ENCODE measurements at places on chromosomes 2 and 18.

GRCh38 chr2:42827647-42828486 is 35.5 kb upstream of the HAAO start:
- DNase-seq, result peak; percentile 79

DNA sequence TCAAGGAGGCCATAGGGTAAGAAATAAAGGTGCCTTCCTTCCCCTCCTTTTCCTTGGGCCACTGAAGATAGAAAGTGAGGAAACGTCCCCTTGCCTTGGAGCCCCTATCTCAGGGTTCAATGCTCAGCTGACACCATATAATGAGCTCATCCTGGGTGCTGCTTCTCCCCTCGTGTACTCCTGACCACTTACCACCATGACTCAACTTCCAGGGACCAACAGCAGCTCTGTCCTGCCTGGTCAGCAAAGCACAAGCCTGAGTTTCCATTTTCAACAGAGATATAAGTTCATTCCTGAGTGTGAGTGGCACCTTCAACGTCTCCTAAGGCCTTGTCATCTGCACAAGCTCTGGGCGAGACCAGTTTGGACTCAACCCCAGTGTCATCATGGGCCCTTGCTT is 151.2 kb downstream of the CAPN13 start:
- DNase-seq, result no peak

DNA sequence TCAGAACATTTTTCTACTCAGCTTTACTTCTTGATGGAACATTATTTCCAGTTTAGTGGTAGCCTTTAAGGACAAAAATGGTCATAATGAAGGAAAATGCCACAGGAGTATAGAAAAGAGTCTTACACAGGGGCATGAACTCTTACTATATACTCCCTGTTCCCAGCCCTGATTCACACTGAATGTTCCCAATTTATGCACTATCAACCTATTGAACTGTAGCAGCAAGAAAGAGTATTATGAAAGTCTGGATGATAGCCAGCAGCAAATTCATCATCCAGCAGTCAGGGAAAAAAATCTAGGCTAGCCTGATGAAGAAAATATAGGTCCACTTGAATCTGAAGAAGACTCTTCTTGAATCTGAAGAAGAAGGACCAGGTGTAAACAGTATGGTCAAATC is 1170.3 kb upstream of the CHAC2 start:
- no peak for DNase-seq

GRCh38 chr2:172283476-172283875 is 143.9 kb upstream of the ITGA6 start:
- DNase-seq, result no peak

DNA sequence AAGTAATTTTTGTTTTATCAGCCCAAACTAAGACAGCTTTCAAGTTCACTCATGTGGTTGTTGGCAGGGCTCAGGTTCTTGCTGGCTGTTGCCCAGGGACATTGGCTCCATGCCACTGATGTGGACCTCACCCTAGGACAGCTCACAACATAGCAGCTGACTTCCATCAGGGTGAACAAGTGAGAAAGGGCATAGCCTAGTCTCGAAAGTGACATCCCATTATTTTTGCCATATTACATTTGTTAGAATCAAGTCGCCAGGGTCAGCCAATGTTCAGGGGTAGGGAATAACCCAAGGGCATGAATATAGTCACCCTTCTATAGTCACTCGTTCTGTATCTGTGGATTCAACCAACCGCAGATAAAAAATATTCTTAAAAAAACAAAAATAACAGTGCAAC is 10.7 kb upstream of the CWC22 start:
- no peak for DNase-seq

DNA sequence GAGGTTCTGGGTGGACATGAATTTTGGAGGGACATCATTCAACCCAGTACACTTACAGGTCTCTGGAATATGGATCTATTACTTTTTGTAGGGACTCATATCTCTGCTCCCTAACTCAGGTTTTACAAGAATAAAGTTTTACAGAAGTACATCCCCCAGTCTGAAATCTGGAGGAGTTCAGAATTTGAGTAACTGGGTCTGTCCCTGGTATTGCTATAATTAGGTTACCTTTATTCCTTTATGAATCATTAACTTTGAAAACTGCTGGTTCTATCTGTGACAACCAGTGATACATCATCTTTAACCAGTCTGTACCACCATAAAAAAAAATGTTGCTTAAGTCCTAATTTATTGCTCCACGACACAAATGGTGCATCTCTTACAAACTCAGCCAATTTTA is 59.9 kb downstream of the INSIG2 start:
- no peak for DNase-seq

DNA sequence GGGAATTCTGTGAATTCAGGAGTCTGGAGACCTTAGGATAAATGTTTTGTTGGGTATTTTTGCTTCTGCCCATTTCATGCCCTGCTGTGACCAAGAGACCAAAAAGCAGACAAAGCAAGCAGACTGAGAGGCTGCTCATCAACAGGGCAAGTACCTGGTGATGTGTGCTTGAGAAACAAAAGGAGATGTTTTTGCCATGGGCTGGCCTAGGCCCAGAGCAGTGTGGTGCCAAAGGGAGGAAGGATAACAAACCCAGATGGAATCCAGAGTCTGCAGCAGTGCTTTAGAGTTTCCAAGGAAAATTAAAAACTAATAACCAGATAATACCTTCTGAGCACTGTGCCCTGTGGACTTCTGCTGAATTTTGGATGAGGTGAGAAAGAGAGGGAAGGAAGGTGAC is 538.4 kb downstream of the STK39 start:
- no peak for DNase-seq

GRCh38 chr18:79518028-79518682 is 122.4 kb downstream of the NFATC1 start:
- DNase-seq, result no peak

GRCh38 chr18:48123324-48123723 is 192.9 kb upstream of the SMAD2 start:
- DNase-seq, result no peak

- DNase-seq, result no peak
Observed at GRCh38 chr2:12382366-12382765, 334.4 kb upstream of the TRIB2 start.

DNA sequence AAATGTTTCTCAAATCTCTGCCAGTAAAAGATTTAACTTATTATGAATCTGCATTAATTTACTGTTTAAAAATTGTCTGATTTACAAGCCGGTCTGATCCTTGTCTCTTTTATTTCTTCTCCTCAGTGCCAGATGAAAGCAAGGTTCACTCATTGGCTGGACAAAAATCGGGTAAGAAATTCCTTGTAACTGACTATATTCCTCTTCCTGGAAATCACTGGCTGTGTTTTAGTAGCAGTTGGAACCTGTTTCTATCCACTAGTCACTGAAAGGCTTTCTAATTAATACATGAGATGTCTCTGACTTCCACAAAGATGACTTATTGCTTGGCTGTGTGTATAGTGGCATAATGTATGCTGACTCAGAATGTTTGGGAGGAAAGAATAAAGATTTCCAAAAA is 436.6 kb upstream of the NRP2 start:
- DNase-seq, result no peak

GRCh38 chr2:209721497-209721896 is 50.1 kb upstream of the UNC80 start:
- DNase-seq, result no peak

GRCh38 chr2:239881561-239882320 is 143.4 kb downstream of the NDUFA10 start:
- DNase-seq, result no peak

- no peak for DNase-seq
Observed at GRCh38 chr2:25742501-25742900, 69.1 kb upstream of the DTNB start.

DNA sequence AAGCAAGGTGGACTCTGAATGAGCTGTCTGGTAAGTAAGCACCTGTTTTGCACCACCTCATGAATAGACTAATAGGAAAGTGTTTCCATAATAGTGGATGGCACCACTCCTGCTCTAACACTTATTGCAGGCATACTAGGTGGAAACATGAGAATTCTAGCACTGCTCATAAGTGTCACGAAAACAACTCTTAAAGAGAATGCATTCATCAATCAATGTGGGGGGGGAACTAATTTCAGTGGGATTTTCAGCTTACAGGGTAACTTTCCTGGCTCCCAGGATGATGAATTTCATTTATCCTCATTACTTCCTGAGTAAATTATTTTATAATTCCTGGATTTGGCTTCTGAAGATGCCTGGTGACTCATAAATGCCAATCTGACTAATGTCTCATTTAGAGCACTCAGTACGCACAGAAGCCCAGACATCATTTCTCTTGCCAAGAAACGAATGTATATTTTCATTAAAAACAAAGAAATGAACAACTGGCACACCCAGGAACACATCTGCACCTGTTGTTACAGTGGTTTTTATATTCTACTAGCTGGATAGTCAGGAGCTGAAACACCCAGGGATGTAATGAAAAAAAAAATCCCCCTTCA is 129.6 kb downstream of the PID1 start:
- DNase-seq, result no peak

GRCh38 chr2:105683011-105683492 is 61.7 kb upstream of the NCK2 start:
- no peak for DNase-seq

- DNase-seq, result no peak
Observed at GRCh38 chr2:221096706-221097567, 475.2 kb downstream of the EPHA4 start.

DNA sequence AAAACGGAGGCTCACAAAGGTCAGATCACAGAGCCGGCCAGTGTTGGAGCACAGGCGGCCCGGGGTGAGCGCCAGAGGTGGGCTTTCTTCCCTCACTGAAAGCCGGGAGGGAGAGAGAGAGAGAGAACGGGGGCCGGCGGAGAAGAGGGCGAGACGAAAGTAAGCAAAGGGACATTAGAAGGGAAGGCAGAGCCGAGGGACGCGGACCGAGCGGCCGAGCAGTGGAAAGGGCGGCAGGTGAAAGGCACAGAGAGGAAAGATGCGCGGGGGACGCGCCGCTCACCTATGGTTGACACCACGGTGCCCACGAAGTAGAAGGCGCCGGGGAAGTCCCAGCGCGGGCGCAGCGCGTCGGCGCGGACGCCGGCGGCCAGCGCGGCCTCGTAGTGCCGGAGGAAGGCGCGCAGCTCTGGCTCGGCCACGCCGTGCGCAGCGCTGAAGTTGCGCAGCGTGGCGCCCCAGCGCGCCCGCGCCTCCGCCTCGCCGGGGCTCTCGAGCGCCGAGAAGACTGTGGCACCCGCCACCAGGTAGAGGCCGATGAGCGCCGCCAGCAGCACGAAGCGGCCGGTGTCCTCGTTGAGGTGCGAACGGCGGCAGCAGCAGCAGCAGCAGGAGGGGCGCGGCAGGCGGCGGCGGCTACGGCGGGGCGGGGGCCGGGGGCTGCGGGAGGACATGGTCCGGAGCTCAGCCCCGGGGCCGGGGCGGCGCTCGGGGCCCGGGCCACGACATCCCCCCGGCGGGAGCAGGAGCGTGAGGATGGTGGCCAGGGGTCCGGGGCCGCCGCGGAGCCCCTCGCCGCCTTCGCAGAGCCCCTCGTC is 166.9 kb downstream of the MSH2 start:
- no peak for DNase-seq

- no peak for DNase-seq
Observed at GRCh38 chr2:45833968-45834344, 182.5 kb downstream of the PRKCE start.

GRCh38 chr2:30216157-30216556 is 15.2 kb upstream of the LBH start:
- no peak for DNase-seq

- no peak for DNase-seq
Observed at GRCh38 chr2:72143441-72144273, 4.0 kb downstream of the CYP26B1 start.

GRCh38 chr2:142803158-142803557 is 74.3 kb upstream of the KYNU start:
- no peak for DNase-seq

DNA sequence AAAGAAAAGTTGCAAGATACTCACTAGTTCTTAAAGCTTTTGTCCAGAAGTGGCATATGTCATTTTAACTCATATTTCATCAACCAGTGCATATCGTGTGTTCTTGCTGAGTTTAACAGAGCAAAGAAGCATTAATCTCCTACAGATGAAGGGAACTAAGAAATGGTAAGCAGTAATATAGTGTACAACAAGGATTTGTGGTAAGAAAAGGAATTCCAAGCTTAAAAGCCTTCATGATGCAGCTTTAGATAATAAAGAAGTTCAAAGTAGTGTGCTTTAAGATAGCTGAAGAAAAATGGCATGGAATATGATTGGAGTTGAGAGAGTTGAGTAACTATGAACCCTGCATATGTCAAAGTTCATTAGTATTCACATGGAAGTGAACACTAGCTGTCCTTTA is 649.8 kb upstream of the FSHR start:
- DNase-seq, result no peak

DNA sequence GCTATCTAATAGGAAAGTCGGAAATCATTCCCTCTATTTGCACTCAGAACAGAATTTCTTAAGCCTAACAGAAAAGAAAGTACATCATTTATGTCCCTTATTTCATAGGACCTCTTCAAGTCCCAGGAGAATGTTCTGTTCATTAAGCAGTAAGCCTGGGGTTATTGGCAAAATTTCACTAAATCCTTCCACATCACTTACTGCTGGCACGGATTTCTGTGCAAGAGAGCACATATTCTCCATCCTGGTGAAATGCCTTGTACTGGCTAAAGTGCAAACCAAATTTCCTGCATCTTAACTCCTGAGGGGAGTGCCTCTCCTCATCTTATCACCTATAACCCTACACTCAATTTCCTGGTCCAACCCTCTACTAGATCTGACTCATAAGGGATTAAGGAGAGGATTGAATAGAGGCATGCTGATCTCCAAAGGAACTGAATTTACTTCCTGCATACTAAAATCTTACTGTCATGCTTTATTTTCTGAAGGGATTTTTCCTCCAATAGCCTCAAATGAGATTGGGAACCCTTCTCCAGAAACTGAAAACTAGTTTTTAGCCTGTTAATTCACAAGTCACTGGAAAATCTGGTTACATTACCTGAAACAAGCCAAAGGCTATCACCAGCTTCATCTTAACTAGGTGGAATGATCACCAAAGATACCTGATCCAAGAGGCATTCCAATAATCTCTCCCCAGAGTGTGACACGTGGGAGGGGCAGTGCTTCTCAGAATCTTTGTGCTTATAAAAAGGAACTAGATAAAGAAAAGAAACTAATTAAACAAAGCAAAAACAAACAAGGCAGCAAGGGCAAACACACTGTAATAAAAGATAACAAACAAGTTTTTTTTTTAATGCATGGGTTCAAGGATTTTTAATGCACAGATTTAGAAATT is 311.1 kb downstream of the NR4A2 start:
- no peak for DNase-seq

GRCh38 chr2:27735263-27735904 is 36.1 kb upstream of the MRPL33 start:
- peak; percentile 26 for DNase-seq

- DNase-seq, result no peak
Observed at GRCh38 chr2:128642821-128643220, 324.2 kb upstream of the HS6ST1 start.

- DNase-seq, result no peak
Observed at GRCh38 chr18:67766930-67767329, 250.4 kb upstream of the DSEL start.

- DNase-seq, result no peak
Observed at GRCh38 chr2:70887550-70888246, 48.0 kb upstream of the ATP6V1B1 start.

DNA sequence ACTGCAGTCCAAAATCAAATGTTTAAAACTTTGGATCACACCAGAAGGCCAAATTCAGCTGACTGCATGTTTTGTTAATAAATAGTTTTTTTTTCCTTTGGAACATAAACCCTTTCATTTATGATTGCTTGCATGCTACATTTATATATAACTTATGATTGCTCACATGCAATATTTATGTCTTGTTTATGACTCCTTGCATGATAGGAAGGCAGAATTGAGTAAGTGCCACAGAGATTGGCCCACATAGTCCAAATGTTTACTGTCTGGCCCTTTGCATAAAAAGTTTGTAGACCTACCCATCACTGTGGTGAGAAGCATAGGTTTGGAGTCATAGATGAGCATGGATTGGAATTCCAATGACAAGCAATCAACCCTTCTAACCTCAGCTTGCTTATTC is 30.8 kb downstream of the WDFY1 start:
- no peak for DNase-seq

Measured in CD4-positive, alpha-beta T cell treated with Interleukin-12 subunit alpha and Interleukin-12 subunit beta, for 1 hour (primary cell).